GM23248 (cell line): ENCODE measurements at places on chromosomes 3 and 15.
A peak's percentile ranks its signal among the peaks of the same experiment; 100 is the strongest.

- DNase-seq, result no peak
Measured at GRCh38 chr15:97248376-97248775, 712.1 kb upstream of the ARRDC4 start.

- DNase-seq, result no peak
Measured at GRCh38 chr3:108985844-108986243, 32.2 kb upstream of the GUCA1C start.

- DNase-seq, result no peak
Measured at GRCh38 chr3:125078951-125079674, 23.3 kb upstream of the HEG1 start.

DNA sequence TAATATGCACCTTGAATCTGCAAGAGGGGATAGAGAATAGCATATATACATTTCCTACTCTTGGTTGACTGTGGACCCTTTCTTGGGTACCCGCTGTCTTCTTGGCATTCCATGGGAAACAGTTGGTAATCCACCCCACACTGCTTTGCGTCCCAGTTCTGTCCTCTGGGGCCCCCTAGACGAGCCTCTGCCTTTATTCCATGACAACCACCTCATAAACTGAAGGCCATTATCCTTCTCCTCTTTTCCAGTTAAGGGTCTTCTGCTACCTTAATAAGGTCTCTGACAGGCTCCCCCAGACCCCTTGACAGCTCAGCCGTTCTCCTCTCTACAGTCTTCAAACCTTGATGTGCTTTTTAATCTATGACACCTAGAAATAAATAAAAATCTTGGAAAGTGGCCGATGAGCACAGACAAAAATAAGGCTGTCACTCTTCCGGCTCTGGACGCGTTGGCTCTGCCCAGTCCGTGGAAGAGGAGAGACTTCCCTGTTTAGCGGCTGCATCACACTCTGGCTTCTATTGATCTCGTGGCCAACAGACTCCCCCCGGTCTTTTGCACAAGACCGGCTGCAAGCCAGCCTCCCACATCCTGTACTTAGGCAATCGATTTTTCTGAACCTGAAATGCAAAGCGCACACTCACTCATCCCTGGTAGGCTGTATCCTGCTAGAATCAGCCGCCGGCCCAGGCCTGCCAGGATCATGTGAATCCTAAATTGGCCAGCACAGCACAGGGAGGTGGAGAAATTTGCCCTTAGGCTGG, 251.0 kb upstream of the TLE3 start:
- peak; percentile 76 for DNase-seq

DNA sequence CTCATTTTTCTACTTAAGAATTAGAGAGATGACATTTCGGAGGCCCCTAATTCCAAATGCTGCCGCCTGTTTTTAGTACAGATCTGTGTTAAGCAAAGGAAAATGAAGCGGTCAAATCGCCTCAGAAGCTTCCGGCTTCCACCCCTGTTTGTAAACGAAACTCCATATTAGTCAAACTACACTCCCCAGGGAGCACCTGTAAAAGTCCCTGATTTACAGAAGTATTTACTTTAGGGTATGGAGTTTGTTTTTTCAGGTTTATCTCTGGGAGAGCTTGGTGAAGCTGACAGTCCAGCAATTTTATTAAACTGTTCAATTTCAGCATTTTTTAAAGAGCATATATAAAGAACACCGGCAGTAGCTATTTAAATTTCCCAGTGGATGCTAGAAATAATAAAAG, 319.8 kb downstream of the FHIT start:
- no peak for DNase-seq

GRCh38 chr15:64430000-64430735, 30.2 kb upstream of the ZNF609 start:
- peak; percentile 91 for DNase-seq
